ENCODE measurements at places on chromosomes 16 and 17.

GRCh38 chr16:31471241-31471874, 594 bp upstream of the TGFB1I1 start:
- DNase-seq: no peak

GRCh38 chr16:57862698-57863433, 60.6 kb upstream of the KIFC3 start:
- no peak for DNase-seq

GRCh38 chr17:33019161-33019890, 27.7 kb downstream of the SPACA3 start:
- DNase-seq: no peak

- DNase-seq: no peak
Observed at GRCh38 chr17:64129515-64129764, 504 bp downstream of the ERN1 start.

- DNase-seq: no peak
Observed at GRCh38 chr17:901964-902363, 77.6 kb downstream of the NXN start.

- DNase-seq: no peak
Observed at GRCh38 chr17:73027130-73027741, 65.3 kb downstream of the SLC39A11 start.

DNA sequence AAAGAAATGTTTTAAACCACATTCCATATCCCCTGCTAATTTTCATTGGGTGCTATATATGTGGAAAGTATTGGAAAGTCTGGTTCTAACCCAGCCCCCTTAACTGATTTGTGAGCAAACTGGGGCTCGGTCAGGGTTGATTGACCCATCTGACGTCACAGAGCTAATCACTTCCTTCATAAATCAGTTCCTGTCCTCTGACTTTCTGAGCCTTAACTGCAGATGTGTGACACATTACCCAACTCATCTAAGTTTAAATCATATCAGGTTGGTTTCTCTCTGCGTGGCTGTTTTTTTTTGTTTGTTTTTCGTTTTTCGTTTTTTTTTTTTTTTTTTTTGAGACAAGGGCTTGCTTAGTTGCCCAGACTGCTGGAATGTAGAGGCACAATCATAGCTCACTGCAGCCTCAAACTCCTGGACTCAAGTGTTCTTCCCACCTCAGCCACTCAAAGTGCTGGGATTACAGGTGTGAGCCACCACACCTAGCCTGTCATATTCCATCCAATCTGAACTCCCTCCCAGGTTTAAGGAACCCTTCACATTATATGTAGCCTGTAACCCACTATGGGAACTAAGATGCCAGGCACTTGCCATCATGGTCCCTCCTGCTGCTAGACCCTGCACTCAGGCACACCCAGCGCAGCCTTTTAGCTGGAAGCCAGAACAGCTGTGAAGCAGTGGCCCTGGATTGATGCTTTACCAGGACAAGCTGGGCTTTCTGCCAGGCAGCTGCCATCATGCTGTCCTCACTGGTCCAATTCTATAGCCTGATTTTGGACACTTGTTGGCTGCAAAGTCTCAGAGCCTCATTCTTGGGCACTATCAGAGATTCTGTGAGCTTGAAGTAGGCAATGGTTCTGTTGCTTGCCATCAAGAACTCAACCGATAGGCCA, 6.9 kb upstream of the BPTF start:
- DNase-seq: no peak

DNA sequence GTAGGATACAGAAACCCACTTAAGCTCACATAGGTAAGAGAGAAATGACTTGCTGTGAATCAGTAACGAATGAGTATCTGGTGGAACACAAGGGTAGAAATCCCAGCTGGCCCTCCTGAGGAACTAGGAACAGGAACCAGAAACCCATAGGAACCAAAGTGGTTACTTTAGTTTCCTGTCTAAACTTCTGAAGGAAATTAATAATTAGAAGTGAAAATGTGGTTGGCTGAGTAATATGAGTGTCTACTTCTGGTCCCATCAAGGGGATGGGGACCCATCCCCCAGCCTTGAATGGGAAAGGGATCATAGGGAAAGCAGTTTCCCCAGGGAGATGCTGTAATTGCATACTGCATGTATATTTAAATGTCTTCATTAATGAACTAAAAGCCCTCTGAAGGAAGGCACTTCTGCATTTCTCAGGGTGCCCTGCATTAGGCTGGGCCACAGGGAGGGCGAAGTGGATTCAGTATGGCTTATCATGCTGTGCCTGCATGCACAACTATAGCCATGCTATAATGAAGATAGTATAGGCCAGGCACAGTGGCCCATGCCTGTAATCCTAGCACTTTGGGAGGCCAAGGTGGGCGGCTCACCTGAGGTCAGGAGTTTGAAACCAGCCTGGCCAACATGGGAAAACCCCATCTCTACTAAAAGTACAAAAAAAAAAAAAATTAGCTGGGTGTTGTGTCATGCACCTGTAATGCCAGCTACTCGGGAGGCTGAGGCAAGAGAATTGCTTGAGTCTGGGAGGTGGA, 45.6 kb downstream of the CYB5B start:
- no peak for DNase-seq

- DNase-seq: no peak
Observed at GRCh38 chr16:46763147-46763546, 15.0 kb upstream of the MYLK3 start.

DNA sequence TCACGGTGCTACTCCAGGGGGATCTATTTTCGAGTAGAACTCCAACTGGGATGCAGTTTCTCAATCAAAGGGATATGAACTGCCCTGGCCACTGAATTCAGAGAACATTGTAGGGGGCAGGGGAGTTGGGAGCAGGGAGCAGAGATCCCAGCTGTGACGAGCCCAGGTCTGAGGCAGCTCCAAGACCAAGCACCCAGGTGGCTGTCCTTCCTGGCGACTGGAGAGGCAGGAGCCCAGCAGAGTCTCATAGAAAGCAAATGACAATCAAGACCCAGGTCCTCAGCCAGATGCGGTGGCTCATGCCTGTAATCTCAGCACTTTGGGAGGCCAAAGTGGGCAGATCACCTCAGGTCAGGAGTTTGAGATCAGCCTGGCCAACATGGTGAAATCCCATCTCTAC, 60.1 kb downstream of the TK2 start:
- no peak for DNase-seq

DNA sequence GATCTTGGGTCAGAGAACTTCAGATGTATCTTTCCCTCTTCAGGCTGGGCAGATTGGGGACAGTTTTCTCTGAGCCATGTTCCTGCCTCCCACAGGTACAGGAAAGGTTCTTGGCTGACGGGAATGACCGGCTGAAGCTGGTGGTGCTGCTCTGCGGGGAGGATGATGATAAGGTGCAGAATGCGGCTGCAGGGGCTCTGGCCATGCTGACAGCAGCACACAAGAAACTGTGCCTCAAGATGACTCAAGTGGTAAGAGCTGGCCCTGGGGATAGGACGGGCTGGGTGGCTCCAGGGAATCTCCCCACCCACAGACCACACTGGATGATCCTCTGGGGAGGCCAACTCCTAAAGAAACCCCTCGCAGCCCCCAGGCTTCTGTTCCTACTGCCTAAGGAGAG, 10.9 kb downstream of the SLC35G3 start:
- DNase-seq: no peak

DNA sequence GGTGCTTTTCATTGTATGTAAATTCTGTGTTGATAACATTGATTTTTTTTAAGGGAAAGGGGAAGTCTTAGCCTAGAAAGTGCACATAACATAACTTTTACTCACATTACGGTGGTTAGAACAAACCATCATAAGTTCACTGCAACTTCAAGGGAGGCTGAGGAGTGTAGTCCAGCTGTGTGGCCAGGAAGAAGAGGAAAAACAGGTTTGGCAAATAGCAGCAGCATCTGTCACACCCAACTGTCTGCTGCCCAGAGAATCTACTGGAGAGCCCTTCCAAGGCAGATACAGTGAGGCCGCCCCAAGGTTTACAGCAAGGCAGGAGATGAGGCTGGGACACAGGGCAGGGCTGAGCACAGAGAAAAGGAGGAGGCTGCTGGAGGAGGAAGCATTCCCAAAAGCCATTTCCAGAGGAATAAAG, 60.6 kb downstream of the AIPL1 start:
- no peak for DNase-seq

DNA sequence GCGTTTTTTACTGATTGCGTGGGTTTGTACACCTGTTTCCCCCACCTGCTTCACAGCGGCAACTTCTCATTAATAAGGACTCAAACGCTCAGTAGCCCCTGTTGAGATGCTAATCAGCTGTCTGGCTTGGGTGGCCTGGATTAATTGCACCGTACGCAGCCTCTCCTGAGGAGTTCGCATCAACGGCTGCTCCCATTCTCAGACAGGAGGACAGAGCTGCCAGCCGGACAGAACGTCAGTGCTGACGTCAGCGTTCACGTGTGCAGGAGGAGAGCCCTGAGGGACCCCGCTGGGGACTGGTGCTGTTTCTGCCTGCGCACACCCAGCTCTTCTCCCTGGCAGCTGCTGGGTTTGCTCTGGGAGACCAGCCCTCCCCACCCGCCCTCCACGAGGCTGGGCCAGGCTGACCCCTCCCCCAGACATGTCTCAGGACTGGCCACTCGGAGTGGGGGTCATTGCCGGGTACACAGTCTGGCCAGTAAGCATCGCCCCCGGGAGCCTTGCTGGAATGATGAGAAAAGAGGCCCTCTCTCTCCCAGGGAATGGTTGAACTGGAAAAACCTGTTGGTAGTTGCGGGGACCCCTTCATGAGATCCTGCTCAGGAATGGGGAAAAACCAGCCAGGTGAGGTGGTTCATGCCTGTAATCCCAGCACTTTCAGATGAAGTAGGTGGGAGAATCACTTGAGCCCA, 5.7 kb upstream of the BANP start:
- peak; percentile 53 for DNase-seq

GRCh38 chr17:50635982-50636803, 1.5 kb downstream of the ABCC3 start:
- no peak for DNase-seq

Measured in brain pericyte (primary cell).